Uterus (tissue), 4 donors: ENCODE measurements at places on chromosomes 13 and 19.

DNA sequence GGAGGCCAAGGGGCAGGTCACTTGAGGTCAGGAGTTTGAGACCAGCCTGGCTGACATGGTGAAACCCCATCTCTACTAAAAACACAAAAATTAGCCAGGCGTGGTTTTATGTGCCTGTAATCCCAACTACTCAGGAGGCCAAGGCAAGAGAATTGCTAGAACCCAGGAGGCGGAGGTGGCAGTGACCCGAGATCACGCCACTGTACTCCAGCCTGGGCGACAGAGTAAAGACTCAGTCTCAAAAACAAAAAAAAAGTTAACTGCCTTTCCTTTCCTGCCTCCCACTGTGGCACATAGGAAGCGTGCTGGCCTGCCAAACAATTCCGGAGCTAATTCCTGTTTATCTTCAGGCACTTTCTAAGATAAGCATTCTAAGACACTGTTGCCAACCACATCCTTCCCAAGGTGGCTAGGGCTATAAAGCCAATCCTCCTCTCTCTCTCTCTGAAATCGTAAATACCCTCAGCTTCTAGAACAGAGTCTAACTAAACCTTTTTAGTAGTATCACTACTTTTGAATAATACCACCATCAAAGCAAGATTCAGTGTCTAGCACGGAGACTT is 21.6 kb downstream of the SLC25A30 start:
- no peak for DNase-seq

GRCh38 chr19:40744554-40745401 is 5.5 kb downstream of the ACTMAP start:
- DNase-seq, result no peak

- no peak for DNase-seq
Observed at GRCh38 chr13:28474491-28475134, 20.3 kb downstream of the FLT1 start.

- DNase-seq, result no peak
Observed at GRCh38 chr13:113835461-113836270, 28.2 kb downstream of the GAS6 start.

DNA sequence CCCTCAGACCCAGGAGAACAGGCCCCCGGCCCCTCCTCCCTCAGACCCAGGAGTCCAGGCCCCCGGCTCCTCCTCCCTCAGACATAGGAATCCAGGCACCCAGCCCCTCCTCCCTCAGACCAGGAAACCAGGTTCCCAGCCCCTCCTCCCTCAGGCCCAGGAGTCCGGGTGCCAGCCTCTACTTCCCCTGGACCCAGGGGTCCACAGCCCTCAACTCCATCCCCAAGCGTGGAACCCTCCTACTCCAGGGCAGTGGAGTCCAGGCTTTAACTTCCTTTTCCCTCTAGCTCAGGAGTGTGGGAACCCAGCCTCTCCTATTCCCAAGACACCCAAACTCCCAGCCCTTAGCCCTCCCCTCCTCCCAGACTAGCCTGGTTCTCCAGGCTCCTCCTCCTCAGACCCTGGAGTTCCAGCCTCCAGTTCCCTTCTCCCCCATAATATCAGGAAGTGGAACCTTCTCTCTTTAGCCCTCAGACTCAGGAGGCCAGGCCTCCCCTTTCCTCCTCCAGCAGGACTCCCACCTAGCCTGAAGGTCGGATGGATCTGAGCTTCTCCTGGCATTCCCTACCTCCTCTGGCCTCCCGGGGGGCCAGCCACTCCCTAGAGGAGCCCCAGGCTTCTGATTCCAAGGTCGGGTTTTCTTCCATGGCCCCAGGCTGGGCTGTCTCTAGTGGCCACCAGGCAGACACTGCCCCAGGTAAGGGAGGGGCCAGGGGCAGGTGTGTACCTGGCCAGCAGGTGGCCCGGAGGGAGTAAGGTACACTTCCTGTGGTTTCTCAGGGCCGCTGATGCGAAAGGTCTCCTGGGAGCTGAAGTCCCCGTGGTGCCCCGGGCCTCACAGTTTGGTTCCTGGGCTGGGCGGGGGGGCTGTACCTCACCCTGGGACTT is at the start of gene TMC4:
Gene TMC4, minus strand, starts transcription at position 690 of the 888 bp plus-strand sequence. Its CDS starts 43 bp downstream, at position 647.
- DNase-seq, result no peak
